ENCODE measurements at places on chromosomes 13 and 19.

GRCh38 chr13:99955747-99956472, 15.7 kb downstream of the ZIC5 start:
- DNase-seq, result no peak

DNA sequence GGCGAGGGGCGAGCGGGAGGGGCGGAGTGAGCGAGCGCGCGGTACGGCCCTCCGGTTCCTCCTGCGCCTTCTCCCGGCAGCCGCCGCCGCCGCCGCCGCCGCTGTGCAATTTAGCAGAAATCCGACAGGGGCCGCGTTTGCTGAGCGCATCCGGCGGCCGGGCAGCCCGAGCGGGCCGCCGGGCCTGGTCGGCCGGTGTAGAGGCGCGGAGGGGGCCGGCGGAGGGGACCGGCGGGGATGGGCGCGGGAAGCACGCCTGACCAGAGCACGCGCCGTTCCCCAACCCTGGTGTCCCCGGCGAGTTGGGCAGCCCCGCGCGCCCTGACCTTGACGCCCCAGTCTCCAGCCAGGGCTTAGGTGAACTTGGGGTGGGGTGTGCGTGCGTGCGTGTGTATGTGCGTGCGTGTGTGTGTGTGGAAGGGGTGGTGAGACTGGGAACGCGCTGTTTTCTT, 144.5 kb upstream of the ZNF536 start:
- DNase-seq, result peak; percentile 10

DNA sequence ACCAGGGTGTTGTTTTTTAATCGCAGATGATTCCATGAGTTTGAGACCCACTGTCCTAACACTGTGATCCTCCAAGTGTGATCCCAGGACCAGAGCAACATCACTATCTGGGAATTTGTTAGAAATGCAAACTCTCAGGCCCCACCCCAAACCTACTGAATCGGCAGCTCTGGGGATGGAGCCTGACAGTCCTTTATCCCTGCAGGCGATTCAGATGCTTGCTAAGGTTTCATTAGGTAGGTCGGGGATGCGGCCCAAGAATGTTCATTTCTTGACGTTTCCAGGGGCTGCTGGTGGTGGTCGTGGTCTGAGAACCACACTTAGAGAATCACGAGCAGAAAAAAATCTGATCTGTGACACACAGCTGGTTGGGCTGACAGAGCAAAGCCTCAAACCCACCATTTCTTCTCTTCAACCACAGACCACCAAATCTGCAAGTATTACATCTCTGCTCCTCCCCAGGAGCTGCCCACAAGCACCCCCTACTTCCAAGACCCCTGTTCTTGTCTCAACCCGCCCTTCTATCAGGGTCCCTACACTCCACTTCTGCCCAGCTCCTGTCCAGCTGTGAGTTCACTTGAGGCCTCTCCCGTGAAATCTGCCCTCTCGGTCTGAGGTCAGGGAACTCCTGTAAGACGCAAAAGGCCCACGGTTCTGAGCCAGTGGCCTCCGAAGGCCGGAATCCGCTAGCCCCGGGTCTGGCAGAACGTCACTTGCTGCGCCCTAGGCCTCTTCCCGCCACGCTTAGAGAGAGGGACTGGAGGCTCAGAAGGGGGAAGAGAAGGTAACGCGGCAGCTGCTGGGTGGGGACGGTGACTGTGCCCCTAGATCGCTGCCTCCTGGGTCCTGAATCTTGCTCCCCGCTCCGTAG, 1.1 kb upstream of the FARP1 start:
- no peak for DNase-seq

DNA sequence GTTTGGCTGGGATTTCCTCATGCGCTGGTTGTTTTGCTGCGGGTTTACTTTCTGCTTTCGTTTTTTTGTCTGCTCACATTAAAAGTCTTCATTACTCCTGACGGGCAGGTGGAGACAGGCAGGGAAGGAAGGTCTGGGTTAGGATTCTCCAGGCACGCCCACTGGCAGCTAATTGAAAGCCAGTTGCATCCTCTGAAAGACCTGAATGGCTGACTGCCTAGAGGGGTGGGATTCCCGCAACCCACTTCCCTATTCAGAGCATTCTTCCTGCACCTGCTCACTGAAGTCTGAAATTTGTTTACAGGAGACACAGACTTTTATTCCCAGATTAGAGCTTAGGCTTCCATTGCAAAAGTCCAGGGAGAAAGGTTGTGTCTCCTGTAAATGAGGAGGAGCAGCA, 172.0 kb downstream of the UQCRFS1 start:
- no peak for DNase-seq

DNA sequence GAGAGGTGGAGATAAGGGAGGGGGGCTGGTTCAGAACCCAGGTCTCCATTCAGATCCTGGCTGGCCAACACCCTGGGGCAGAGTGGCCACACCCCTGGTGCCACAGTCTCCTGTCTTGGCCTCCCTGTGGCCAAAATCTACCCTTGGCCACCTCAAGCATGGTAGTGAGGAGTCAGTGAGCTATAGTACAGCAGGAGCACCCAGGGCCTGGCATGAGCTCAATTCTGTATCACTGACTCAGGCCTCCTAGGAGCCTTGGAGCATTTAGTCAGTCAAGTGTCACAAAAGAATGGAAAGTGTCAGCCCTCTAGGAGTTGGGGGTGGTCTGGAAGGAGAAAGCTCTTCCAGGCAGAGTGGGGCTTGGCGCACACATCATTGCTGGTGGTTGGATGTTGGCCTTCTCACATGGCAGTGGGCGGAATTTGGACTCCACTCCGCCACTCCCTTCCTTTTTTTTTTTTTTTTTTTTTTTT, 6.6 kb upstream of the CD79A start:
- no peak for DNase-seq

DNA sequence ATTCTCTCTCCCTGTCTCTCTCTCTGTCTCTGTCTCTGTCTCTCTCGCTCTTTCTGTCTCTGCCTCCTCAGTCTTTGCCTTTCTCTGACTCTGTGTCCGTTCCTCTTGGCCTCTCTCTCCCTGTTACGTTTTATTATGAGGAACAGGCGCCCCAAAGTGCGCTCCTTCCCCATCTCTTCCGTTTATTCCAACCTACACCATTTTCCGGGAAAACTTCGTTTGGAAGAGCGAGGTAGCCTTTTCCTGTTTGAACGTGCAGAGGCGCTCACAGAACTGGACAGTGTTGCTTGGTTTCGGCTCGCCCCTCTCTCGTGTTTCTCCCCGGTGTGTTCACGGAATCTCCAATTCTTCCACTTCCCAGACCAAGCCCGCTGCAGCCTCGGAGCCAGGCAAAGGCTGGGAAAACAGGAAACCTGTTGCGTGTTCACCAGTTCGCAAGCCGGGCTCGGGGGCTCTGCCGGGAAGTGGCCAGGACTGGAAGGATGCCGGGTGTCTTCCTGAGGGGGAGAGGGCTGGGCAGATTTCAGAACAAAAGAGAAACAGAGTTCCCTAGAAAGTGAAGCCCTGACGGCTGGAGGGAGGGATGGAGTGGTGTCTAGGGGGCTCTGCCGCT, 605 bp downstream of the TMEM255B start:
- DNase-seq, result no peak

DNA sequence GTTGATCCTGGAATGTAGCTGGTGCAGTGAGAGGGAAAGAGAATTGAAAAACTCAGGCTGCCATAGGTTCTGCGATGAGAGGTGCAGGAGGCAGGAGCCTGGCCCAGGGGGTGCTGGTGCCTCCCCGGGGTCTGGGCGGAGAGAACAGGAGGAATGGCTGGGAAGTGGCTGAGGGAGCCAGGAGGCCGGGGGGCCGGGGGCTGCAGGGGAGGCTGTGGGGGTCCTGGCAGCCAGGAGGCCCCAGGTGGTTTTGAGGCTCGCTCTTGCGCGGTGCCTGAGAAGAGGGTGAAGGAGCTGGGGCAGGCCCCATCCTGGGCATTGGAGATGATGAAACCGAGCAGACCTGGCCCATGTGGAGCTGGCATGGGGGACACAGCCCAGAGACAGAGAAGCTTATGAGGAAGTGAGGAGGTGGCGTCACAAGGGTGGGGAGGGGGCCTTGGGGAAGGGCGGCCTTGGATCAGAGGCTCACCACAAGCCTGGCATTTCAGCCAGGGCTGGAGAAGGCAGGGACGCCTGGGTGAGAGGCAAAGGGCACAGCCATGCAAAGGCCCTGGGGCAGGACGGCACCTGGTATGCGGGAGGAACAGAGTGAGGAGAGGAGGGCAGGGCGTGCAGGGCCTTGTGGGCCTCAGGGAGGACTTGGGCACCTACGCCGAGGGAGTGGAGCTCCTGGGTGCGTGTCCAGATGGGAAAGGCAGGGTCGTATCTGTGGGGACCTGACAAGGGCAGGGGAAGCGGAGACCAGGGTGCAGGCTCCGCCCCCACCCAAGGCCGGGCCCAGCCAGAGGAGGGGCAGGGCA, 1.3 kb upstream of the TEKTIP1 start:
- no peak for DNase-seq

DNA sequence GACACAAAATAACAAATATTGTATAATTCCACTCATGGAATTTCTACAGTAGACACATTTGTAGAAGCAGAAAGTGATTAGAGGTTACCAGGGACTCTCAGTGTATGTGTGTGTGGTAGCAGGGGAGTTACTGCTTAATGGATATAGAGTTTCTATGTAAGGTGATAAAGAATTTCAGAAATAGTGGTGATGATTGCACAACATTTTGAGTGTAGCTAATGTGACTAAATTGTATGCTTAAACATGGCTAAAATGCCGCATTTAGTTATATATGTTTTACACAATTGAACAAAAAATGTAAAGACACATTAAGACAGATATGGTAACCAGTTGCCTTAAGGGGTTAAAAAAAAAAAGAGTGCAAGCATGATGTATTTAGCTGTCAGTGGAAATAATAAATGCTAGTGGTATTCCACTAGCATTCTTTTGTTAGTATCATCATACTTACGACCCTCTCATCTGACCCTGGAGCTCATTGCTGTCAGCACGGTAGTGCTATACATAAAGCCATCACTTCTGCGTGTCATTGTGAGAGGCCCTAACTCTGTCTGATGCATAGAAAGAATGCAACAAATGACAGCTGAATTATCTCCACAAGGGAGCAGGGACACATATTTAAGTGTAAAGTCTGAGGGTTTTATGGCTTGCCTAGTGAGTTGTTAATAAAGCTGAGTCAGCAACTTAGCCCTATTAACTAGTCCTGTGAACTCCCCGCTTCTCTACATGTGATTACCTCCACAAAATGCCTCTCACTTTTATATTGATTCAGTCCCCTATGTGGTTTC, 134.1 kb upstream of the RXFP2 start:
- DNase-seq, result no peak

DNA sequence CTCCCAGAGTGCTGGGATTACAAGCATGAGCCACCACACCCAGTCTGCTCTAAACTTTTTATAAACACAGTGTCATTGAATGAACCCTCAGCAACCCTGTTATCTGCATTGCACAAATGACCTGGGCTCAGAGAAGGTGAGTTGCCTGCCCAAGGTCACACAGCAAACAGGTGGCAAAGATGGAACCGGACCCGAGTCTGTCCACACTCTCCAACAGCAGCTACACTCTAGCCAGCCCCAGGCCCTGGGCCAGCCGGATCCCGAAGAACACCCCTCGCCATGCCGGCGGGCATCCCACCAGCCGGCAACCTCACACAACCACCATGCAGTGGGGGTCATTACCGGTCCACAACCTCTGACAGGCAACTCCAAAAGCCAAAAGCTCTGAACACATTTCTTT, 14.5 kb downstream of the ERCC2 start:
- DNase-seq, result no peak

GRCh38 chr19:6076675-6077463, 33.4 kb downstream of the RFX2 start:
- no peak for DNase-seq

DNA sequence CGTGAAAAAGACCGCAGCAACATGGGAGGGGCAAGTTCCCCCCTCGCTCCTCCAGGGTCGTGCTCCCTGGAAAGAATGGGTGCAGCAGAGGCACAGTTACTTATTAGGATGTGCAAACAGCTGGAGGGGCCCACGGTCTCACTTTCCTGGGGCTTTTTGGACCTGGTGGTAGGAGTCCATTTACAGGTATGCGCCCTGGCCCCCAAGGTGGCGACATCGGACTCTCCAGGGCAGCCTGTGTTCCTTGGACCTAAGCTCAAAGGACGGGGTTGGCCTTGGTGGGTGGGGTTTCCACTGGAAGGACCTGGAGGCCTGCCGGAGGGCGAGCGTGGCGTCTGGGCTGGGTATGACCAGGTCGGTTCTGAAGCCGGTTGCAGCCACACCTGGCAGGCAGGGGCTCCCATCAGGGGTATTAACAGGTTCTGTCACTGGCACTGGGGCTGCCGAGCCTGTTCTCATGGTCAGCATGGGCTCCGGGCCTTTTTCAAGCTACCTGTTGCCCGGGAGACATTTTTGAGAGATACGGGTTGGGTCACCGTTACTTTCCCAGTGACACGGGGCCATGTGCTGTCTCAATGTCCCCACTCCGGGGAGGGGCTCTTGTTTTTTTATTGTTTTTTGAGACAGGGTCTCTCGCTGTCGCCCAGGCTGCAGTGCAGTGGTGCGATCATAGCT, 5.9 kb downstream of the ZFR2 start:
- no peak for DNase-seq

DNA sequence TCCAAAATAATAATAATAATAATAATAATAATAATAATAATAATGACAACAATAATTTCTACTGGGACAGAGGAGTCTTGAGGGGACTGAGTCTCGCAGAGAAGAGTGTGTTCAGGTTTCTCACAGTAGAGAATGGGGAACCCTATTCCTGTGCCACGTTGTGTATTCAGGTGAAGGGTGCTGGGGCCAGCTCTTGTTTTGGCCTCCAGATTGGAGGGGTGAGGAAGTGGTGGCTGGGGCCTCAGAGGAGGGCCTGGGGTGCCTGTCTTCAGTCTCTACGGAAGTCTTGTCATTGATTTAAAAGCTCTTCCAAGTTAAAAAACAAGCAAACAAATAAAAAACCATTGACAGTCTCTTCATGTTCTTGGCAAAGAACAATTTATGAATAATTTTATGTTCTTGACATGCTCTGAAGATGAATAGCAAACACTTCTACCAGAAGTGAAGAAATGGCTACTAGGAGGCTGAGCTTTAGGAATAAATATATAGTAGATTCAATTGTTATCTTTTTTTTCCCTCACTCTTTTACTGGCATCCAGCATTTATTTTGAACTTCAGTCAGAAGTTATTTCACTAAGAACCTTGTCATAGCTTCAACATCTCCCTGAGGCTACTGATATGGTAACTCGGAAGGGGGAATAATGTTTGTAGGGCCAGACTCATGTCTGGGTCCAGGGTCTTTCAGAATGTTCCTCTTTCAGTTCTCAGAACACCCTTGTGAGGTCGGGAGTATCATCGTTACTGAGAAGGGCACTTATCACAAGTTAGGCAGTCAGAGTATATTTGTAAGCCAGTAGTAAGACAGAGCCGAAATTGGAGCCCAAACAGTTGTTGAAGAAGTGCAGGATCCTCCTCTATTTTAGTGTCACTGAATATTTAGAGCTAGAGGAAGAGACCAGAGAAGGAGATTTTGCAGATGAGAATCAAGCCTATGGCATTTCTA, 13.1 kb downstream of the LRCH1 start:
- DNase-seq, result no peak

All from CD4-positive, alpha-beta T cell treated with Interleukin-12 subunit alpha and Interleukin-12 subunit beta, for 1 hour (primary cell).